Suppressor macrophage (primary cell): ENCODE measurements at places on chromosomes 16 and 17.

GRCh38 chr17:7523033-7523432 is 25.8 kb upstream of the TNFSF12 start:
- peak; percentile 37 for DNase-seq

DNA sequence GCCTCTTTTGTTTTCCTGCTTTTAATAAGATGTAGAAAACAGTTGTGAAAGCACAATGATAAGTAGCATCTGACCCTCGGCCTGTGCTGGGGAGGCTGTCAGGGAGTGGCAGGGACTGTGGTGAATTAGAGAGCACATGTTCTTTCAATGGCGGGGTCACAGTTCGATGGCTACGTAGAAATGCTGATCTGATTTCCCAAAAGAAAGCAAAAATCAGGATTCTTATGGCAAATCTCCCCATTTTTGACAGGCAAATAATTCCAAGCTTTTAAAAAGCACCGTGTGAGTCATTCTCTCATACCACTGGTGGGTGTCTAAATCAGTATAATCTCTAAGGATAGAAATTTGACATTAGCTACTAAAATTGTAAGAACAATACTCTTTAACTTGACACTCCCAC is 4.2 kb upstream of the MAPK7 start:
- DNase-seq: no peak

- DNase-seq: no peak
These were observed 3.6 kb downstream of the IRF8 start for GRCh38 chr16:85902366-85903155.

GRCh38 chr17:30809867-30810266 is 14.6 kb downstream of the CRLF3 start:
- no peak for DNase-seq

GRCh38 chr17:49664706-49665211 is 13.1 kb downstream of the SPOP start:
- no peak for DNase-seq

DNA sequence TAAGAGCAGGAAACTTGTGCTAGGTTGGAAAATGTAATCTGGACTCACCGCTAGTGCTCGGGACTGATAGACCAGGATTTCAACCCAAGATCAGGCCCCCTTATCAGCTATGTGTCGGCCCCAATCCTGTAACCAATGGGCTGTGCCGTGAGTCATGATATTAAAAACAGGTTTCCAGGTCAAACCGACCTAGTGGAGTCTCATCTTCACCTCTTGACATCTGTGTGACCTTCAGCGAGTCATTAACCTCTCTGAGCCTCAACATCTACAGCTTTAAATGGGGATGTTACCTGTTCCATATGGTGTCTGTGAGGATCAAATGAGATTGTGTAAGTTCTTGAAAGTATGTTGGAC is 512 bp downstream of the PMM2 start:
- DNase-seq: no peak

DNA sequence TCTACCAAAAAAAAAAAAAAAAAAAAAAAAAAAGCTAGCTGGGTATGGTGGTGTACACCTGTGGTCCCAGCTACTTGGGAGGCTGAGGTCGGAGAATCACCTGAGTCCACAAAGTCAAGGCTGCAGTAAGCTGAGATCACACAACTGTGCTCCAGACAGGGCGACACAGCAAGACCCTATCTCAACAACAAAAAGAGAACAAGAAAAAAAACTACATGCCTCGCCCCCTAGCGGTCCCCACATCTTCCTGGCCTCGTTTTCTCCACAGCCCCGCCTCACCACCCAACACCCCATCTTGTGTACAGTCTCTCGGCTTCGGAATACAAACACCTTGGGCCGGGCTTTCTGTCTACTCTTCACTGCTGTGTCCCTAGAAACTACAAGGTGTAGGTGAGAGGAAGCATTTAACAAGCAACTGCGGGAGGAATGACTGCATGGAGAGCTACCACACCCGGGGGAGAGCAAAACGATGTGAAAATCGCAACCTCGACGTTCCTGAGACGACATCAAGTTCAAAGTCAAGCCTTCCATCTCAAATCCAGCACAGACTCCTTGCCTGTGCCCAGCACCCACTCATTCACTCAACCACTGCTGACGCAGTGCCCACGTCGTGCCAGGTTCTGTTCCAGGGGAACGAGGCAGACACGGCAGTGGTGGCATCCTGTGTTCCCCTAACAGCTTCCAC is 9.0 kb downstream of the NTAN1 start:
- no peak for DNase-seq

- no peak for DNase-seq
These were observed 77.3 kb upstream of the ATF7IP2 start for GRCh38 chr16:10308305-10309193.

DNA sequence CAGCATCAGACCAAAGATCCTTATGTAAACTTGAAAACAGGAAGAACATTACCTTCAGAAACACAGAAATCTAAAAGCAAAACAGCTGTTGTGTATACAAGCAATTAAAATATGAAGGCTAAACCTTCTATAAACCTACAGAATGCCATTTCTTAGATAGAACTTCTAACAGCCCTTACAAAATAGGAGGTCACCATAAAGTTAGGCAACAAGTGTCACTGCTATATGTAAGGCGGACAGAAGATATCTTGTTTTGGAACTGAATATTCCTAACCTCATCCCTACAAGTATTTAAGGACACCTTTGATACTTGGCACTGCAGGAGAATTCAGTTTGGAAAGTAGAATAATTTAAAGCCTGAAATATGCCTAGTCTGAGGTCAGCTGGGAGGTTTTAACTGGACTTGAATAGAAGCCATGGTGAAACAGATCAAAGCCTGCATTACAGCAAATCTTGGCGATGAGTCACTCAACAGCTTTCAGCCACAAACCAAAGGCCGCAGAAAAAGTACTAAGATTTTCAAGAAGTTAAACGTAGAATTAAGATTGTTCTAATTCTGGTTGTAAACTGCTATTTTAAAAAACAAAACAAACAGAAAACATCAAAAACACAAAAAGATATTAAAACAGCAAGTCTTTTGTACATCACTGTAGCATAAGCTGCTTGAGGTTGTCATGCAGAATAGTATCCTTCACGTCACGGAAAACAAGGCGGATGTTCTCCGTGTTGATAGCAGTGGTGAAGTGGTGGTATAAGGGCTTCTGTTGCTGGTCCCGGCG is 42.7 kb downstream of the GNA13 start:
- peak; percentile 65 for DNase-seq

GRCh38 chr16:78584991-78585390 is 485.5 kb downstream of the WWOX start:
- no peak for DNase-seq

GRCh38 chr17:7356756-7357155 is 1.8 kb downstream of the TMEM95 start:
- DNase-seq: no peak

DNA sequence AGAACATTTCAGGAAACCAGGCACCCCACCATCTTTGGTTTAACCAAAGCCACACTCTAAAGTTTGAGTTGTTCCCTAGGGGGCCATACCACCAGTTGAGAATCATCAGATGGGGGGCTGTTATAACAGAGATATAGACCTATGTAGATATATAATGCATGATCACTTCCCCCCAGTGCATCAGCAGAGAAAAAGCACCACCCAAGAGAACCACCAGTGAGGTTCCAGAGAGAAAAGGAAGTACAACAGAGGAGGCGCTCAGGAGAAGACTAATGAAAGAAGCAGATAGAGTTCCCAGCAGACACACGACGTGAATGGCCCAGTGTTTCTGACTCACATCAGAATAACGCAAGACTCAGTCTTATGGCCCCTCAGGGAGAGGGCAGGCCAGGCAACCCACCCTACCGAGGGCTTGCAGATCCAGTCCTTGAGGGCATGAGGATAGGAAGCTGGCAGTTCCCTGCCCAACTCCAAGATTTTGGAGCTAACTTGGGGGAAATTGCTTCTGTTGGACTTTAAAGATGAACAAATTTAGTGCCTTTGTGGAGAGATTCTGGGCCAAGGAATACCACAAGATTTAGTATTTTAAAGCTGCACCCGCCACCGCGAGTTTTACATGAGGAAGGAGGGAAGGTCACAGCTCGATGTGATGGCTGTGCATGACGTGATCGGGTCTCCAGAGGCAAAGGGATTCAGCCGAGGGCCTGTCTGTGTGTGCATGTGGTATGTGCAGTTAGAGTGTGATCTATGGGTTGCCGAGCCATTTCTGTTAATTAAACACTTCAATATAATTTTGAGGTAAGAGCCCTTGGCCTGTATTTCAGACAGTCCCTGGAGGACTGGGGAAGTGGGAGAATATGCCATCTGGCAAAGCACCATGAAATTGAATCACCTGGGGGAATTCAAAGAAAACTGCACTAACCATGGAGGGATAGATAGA is 53.1 kb downstream of the AIPL1 start:
- no peak for DNase-seq

- DNase-seq: no peak
These were observed 383.2 kb upstream of the CCL2 start for GRCh38 chr17:33871720-33872540.

DNA sequence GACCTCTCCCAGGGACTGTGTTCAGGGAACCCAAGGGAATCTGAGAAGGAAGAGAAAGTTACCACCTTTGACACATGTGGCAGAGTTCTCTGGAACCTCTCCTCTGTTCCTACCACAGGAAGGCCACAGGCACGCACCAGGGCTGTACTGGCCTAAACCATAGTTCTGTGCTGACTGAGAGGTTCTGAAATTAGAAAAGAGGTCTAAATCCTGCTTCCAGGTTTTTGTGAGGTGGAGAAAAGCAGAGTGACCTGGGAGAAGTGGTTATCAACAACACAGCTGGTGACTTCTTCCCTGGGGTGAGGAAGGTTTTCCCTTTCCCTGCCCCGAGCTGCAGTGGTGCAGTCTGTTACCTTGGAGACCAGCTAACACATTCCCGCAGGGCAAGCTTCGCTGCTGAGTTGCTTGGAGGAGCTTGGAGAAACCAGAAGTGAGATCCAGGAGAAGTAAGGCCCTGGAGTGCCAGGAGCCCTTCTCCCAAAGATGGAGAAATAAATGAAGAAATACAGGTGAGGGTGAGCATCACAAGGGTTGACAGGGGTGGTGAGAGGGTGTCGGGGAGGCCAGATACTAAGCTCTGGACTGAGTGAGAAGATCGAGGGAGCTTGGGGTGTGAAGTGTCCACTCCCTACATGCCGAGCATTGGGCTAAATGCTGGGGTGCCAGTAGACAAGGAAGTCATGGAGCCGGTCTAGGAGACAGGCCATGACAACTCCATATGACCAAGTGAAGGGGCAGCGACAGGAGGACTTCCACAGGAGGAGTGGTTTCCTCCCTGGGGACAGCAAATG is at the start of gene VWA3A:
Gene VWA3A, plus strand, starts transcription at position 399 of the 791 bp plus-strand sequence. Its CDS starts 97 bp downstream, at position 496.
- no peak for DNase-seq

DNA sequence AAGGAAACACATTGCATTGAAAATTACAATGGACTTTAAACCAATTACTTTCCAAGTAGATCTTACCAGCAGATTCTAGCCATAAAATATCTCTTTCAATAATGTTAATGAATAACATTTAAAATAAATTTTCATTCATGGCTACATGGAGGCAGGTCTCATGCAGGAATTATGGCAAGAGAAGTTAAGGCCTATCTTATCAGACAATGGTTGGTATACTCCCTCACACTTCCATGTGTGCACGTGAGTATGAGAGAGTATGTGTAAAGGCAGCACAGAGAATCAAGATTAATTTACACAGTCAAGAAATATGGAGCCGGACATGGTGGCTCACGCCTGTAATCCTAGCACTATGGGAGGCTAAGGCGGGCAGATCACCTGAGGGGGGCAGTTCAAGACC is 76.5 kb downstream of the HELZ start:
- DNase-seq: no peak

- DNase-seq: no peak
These were observed 602.1 kb upstream of the GOT2 start for GRCh38 chr16:59336136-59336695.

GRCh38 chr16:30041841-30042240 is 10.8 kb upstream of the TLCD3B start:
- DNase-seq: peak; percentile 57

- DNase-seq: no peak
These were observed 220.6 kb upstream of the ZFHX3 start for GRCh38 chr16:73268366-73268993.

GRCh38 chr17:797236-797840 is 15.2 kb downstream of the MRM3 start:
- DNase-seq: no peak

- DNase-seq: no peak
These were observed 67.8 kb downstream of the MAF start for GRCh38 chr16:79532785-79533184.

- DNase-seq: no peak
These were observed 238.8 kb upstream of the CDH5 start for GRCh38 chr16:66127459-66128370.

GRCh38 chr17:48952904-48953303 is 8.3 kb upstream of the SNF8 start:
- peak; percentile 70 for DNase-seq

DNA sequence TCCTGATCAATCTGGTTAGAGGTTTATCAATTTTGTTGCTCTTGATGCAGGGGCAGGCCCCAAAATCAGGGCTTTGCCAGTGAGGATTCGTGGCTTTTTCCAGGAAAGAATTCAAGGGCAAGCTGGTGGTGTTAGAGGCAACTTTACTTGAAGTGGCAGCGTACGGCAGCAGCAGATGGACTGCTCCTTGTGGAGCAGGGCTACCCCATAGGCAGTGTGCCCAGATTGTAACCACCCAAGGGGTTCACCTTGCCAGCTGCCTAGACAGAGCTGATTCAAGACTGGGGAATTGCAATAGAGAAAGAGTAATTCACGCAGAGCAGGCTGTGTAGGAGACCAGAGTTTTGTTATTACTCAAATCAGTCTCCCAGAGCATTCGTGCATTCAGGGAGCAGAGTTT is 16.7 kb downstream of the DRC7 start:
- no peak for DNase-seq

- DNase-seq: no peak
These were observed 148.5 kb upstream of the PLCG2 start for GRCh38 chr16:81630635-81631031.

- no peak for DNase-seq
These were observed 65.2 kb downstream of the KSR1 start for GRCh38 chr17:27521281-27522027.

DNA sequence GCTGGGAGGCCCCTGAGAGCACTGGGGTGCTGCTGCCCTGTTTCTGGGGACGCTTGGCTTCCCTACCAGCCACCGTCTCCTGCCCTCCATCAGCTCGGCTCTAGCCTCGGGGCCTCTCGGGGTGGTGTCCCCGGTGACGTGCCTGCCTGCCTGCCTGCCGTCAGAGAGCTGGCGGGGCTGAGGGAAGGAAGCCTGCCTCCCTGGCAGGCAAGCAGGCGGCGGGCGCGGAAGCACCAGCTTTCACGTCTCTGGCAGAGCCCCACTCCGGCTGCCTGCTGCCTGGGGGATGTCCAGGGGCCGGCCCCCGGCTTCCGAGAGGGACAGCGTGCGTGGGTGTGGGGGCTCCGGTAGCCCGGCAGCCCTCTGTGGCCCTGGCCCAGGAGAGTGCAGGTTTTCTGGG is 9.3 kb downstream of the CENPX start:
- DNase-seq: no peak

- no peak for DNase-seq
These were observed 317.2 kb upstream of the ZFHX3 start for GRCh38 chr16:73365016-73365551.

GRCh38 chr17:64083563-64084085 is 46.3 kb downstream of the ERN1 start:
- DNase-seq: no peak

DNA sequence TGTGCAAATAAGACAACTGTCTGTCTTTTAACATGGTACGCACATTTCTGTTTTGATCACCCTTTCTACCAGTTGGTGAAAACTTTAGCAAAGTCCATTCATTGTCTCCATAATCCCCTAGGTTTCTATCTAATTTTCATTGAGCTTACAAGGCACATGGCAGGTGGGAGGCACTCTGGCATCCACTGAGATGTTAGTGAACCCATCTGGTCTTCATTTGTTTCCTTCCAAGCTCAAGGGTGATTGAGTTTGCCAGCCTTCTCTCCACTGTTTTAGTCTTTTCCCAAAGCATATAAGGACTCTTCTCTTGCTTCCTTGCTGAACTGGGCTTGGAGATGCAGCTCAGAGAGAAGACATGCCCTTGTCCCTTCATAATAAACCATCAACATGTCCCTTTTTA is 179.1 kb downstream of the CDH13 start:
- no peak for DNase-seq
